ENCODE measurements at places on chromosomes 11 and 22. TPM values are rescaled to one million over a fixed set of nuclear protein-coding genes. Genes with fewer than 3 reads are reported as not detected.

- DNase-seq, result no peak
Measured at GRCh38 chr11:69912161-69912910, 93.1 kb upstream of the FGF3 start.

DNA sequence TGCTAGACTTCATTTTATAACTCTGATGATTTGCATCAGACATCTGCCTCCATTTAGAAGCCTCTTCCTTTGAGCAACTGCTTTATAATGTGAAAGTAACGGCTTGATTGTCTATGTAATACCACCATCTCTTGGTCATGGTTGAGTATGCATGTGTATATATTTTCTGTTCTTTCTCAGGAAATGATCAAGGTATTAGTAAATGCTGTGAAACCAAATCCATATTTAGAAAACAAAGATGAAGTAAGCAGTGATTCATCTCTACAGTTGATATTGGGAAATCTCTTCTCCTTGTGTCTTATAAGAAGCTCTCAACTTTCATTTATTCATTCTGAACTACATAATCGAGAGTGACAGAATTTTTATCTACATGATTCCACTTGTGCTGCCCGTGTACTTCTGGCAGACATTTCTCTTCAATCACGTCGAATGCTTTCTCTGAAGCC is 104.6 kb upstream of the ANO3 start:
- no peak for DNase-seq

GRCh38 chr11:105177658-105178057 is 38.1 kb upstream of the CARD18 start:
- DNase-seq, result no peak

- DNase-seq, result no peak
Measured at GRCh38 chr22:29022101-29022817, 39.4 kb downstream of the C22orf31 start.

DNA sequence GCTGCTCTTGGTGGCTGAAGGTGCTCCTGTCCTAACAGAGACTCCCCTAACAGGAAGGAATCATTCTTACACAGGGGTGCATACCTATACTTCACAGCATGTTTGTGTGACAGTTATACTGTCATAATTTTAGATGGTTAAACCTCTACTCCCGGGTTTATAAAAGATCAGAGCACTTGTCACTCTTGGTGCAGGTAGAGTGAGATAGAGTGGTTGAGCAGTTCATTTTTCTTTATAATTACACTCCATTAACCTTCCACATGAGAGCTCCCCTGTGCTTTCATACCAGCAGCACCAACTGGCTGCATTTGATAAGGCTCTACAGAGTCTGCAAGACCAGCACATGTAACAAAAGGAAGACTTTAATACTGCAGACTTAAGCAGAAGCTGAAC is 72.9 kb downstream of the LARGE2 start:
- DNase-seq, result no peak

- no peak for DNase-seq
Measured at GRCh38 chr22:49035818-49036457, 791.7 kb downstream of the BRD1 start.

- DNase-seq, result no peak
Measured at GRCh38 chr11:13324709-13325108, 47.1 kb downstream of the BMAL1 start.

GRCh38 chr22:35900483-35901168 is 128.0 kb downstream of the RBFOX2 start:
- no peak for DNase-seq

DNA sequence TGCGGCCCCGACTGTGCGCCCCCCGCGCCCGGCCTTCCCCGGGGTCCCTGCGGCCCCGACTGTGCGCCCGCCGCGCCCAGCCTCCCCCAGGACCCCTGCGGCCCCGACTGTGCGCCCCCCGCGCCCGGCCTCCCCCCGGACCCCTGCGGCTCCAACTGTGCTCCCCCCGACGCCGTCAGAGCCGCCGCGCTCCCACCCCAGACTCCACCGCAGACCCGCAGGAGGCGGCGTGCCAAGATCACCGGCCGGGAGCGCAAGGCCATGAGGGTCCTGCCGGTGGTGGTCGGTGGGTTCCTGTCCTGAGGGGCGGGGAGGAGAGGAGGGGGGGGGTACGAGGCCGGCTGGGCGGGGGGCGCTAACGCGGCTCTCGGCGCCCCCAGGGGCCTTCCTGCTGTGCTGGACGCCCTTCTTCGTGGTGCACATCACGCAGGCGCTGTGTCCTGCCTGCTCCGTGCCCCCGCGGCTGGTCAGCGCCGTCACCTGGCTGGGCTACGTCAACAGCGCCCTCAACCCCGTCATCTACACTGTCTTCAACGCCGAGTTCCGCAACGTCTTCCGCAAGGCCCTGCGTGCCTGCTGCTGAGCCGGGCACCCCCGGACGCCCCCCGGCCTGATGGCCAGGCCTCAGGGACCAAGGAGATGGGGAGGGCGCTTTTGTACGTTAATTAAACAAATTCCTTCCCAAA is 3.1 kb downstream of the DRD4 start:
- DNase-seq, result no peak

- no peak for DNase-seq
Measured at GRCh38 chr11:122910775-122911174, 28.2 kb downstream of the JHY start.

GRCh38 chr22:48088926-48089536 is 1326.6 kb downstream of the TBC1D22A start:
- no peak for DNase-seq

GRCh38 chr11:47443817-47444216 is 5.1 kb downstream of the RAPSN start:
- no peak for DNase-seq

- no peak for DNase-seq
Measured at GRCh38 chr22:25658633-25659032, 83.4 kb upstream of the MYO18B start.

DNA sequence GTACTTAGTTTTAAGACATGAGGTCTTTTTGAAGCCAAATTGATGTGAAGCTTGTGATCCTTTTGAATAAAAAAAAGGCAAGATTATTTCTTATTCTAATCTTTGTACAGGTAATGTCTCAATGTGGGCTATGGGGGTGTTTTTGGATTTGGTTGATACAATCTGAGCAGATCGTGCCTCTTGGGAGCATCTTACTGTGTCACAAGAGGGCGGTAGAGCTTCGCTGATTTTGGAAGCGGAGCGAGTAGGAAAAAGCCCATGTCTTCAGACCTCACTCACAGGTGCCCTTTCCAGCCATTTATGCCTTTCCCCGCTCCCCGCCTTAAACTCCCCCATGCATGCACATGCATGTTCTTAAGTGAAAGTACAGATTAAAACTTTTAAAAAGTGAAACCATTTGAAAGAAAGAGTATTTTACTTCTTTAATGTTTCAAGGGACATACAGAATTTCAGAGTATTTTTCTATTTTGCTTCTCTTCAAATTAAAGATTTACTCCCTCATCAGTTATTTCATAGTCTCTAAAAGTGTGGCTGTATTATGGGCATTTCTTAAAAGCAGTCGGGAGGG is 18.8 kb downstream of the DDX25 start:
- DNase-seq, result no peak

DNA sequence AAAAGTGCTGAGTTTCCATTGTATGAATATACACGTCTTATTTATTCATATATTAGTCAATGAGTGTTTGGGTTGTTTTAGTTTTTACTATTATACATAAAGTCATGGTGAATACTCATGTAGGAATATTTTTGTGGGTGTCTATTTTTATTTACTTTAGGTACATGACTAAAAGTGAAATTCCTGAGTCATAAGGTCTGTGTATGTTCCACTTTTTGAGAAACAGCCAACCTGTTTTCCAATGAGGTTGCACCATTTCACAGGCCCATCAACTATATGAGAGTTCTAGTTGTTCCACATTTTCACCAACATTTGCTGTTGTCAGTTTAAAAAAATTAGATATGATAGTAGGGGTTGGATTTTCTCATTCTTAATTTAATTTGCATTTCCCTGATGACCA is 6.6 kb upstream of the OR6X1 start:
- DNase-seq, result no peak

GRCh38 chr11:12587333-12587991 is 86.8 kb upstream of the TEAD1 start:
- peak; percentile 23 for DNase-seq

DNA sequence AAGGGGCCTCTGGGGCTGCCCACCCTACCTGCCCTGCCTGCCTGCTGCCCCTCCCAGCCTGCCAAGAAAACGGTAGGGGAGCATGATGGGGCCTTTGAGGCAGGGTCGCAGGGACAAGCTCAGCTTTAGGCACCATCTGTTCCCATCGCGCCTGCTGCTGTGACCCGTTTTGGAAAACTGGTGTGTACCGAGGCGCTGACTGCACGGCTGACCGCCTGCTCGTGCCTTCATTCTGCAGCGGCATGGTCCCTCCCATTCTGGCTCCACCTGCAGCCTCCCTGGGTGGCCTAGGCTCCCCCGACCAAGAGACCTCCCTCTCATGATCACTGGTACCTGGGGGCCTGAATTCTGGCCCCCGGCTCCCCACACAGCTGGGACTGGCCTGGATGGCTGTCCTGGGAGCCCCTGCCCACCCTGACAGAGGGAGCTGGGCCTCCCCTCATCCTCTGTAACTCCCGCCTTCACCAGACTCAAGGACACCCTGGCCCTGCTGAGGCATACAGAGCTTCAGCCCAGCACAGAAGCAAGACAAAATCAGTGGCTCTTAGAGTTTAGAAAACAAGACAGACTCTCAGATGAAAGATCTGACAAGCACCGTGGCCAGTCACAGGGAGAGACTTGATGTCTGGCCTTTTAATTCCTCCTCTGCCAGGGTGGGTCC is 6.5 kb upstream of the MYRF start:
- no peak for DNase-seq

GRCh38 chr22:44916281-44917231 is 93.2 kb downstream of the PHF21B start:
- no peak for DNase-seq

GRCh38 chr11:16511116-16512114 is 155.1 kb upstream of the SOX6 start:
- no peak for DNase-seq

DNA sequence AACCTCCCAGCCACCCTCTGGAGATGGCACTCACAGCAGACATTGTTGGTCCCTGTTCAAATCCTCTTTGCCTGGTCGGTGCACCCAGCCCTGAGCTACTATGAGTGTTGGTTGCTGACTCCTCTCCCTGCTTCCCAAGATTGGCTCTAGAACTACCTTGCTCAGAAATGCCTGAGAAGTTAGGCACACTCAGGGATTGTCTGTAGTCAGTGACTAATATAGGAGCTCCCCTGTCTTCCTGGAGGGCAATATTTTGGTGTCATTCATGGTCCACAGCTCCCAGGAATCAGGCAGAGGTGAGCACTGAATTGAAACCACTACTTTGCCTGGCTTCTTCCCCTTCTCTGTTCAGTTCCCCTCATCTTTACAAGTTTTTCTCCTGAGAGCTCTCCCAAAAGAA is 325.9 kb downstream of the MIAT start:
- no peak for DNase-seq

Gene HMOX1
- 39.9 TPM for polyA plus RNA-seq

Gene RIN1
- polyA plus RNA-seq, result 1.8 TPM

Gene SLC25A45
- polyA plus RNA-seq, result 4.0 TPM

Gene NXPE1
- polyA plus RNA-seq, result not detected

Gene OR4A16
- not detected for polyA plus RNA-seq

Gene GSC2
- polyA plus RNA-seq, result not detected

Gene CASTOR1
- polyA plus RNA-seq, result 8.7 TPM

Gene TRIM49B
- polyA plus RNA-seq, result not detected
